ENCODE measurements at places on chromosomes 2 and 18. TPM values are rescaled to one million over a fixed set of nuclear protein-coding genes. Genes with fewer than 3 reads are reported as not detected.
A peak's percentile ranks its signal among the peaks of the same experiment; 100 is the strongest.

DNA sequence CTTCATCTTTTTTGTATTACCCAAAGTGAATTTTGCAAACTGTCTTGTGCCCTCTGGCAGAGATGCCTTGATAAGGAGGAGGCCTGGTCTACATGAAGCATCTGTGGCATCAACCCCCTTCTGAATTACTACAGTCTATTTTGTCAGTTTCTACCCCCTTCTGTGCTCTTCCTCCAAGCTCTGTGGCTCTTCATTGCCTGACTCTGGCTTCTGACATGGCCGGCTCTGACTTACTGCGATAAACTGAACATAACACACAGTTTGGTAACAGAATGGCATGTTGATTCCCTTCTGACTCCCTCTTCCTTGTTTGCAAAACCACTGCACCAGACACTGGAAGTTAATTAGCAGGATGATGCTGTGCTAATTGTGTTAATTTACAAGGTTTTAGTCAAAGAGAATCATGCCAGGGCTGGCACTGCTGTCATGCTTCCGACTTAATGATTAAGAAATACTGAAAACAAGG lies 122.5 kb downstream of the FIGN start:
- DNase-seq, result no peak

GRCh38 chr18:51066273-51066672 lies 36.3 kb downstream of the SMAD4 start:
- no peak for DNase-seq

GRCh38 chr2:113219889-113220641 lies 46.3 kb downstream of the PSD4 start:
- peak; percentile 82 for DNase-seq

The CABYR gene
- total RNA-seq, result 3.0 TPM

GRCh38 chr2:227310756-227311110 lies 14.3 kb upstream of the MFF start:
- no peak for DNase-seq

The E2F6 gene
- 9.0 TPM for total RNA-seq

The SH3RF3 gene
- total RNA-seq, result 11.5 TPM

GRCh38 chr2:85753525-85754312 lies at the start of gene ATOH8:
TSS of gene ATOH8 (plus strand) at chr2:85753991. CDS start at chr2:85754190, 199 bp downstream.
- peak; percentile 66 for DNase-seq

- DNase-seq, result no peak
Measured at GRCh38 chr2:96758987-96759386, 1.7 kb upstream of the CNNM4 start.

GRCh38 chr2:168060986-168061750 lies 186.2 kb downstream of the STK39 start:
- no peak for DNase-seq

DNA sequence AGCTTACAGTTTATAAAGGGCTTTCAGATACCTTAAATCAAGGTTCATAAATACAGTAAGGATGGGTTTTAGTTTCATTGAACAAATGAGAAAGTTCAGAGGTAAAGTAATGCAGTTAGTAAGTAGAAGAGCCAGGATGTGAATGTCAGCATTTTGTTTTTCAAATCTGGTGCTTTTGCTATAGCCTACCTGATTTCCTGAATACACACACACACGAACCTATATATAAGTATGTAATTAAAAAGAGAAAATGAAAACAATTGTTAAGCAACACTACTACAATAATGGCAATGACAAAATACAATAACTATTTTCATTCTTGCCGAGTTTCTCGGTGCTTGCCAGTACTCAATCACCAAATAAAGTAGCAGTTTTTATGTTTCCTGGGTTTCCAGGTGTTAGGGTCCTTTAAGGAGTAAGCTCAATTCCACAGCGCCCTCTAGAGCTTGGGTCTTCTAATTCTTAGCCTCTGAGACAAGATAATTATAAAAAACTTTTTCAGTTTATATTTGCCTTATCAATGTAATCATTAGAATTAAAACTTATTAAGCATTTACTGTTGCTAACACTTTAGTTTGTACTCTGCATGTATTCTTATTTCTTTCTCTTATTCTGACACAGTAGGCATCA lies 512.9 kb upstream of the ACVR2A start:
- DNase-seq, result no peak

The TCF7L1 gene
- total RNA-seq, result 7.6 TPM

- no peak for DNase-seq
Measured at GRCh38 chr2:150296770-150297546, 190.5 kb downstream of the RND3 start.

The MBD2 gene
- 71.6 TPM for total RNA-seq

The KIAA2012 gene
- total RNA-seq, result not detected

DNA sequence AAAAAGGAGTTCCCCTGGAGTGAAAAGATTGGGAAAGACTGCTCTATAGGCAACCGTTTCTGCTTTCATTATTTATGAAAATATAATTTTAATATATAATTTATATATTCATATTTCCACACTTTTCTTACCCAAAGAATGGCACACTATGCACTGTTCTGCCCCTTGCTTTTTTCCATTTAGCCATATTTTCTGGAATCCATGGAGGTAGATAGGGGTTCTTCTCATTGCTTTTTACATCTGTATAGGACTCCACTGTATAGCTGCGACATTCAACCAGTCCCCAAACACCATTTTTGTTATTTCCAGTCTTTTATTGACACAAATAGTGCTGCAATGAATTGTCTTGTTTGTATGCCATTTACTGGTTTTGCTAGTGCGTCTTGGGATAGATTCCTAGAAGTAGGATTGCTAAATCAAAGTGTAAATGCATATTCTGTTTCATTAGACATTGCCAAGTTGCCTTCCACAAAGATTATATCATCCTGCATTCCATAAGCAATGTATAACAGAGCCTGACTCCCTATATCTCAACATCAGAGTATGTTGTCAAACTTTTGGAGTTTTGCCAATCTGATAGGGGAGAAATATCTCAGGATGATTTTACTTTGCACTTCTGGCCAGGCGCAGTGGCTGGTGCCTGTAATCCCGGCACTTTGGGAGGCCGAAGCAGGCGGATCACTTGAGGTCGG lies 26.6 kb upstream of the TCF7L1 start:
- no peak for DNase-seq

- no peak for DNase-seq
Measured at GRCh38 chr2:232239951-232240681, 138.4 kb upstream of the ALPP start.

- no peak for DNase-seq
Measured at GRCh38 chr2:3630631-3631030, 27.4 kb upstream of the ALLC start.

DNA sequence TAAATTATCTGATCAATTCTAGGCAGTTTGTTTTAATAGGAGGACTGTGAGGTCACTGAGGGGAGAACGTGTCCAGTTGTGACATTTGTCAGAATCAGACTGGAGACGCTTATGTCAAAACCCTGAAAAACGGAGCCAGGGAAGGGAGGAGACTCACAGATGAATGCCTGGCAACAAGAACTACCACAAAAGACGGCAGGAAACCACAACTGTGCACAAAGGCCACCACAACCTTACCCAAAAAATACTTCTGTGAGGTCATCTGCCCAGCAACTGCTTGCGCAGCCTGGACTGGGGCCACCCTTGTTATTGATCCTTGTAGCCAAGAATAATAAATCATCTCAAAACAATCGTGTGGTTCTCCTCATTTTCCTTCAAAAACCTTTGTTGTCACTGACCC lies 173.0 kb upstream of the ALKAL2 start:
- DNase-seq, result no peak

The GRB14 gene
- total RNA-seq, result 2.5 TPM

- DNase-seq, result peak; percentile 7
Measured at GRCh38 chr2:72147303-72147971, at the start of gene CYP26B1. TSS of gene CYP26B1 (minus strand) at chr2:72147862. CDS start at chr2:72147834, 28 bp downstream.

DNA sequence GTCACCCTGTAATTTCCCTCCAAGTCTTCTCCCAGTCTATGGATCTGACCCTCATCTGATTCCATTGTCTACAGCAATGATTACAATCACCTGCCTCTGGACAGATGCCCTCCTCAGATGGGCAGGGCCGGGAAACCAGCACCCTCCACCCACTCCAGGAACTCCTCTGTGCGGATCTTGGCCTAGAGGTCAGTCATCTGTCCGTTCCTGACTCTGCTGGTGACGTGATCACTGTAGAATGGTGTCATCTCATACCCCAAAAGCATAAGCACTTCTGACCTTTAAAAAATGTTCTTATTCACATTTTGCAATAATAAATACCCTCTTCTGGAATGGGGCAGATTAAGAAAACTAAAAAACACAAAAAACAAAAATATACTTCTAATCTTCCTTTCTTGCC lies 29.5 kb upstream of the BZW1 start:
- DNase-seq, result no peak

- DNase-seq, result no peak
Measured at GRCh38 chr2:120257522-120257921, 4.9 kb downstream of the RALB start.

- DNase-seq, result no peak
Measured at GRCh38 chr2:99675130-99675661, 185.4 kb upstream of the REV1 start.

DNA sequence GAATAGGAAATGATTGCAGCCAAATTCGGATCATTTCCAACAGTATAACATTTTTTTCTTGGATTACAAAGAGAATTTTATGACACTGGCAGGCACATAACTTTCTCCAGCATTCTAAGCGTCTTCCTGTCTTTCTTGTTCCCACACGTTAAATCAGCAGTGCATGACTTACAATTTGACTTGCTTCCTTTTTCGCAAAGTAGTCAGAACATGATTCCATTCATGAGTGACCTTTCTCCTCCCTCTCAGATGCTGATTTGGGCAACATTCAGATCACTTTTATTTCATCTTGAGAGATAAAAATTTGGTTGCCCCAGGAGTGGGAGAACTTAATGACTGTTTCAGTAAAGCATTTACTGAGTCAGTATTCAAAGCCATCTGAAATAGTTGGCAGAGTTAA lies 858.7 kb upstream of the ACVR2A start:
- no peak for DNase-seq

The RBM44 gene
- total RNA-seq, result 0.55 TPM

DNA sequence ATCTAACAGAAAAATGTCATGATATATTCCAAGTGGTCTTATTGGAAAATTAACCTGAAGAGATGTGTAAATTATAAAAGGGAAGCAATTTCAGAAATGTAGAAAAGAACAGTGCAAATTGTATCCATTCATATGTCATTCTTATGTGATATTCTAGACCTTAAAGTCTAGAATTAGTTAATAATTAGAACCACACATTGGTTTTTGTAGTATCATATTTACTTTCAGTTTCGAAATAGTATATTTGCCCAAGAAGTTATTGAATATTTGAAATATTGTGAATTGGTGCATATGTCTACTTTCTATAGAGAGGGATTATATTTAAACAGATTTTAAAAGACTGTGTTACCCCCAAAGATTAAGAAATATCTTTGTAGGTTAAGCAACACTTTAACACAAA lies 1348.6 kb upstream of the ACVR2A start:
- DNase-seq, result no peak

DNA sequence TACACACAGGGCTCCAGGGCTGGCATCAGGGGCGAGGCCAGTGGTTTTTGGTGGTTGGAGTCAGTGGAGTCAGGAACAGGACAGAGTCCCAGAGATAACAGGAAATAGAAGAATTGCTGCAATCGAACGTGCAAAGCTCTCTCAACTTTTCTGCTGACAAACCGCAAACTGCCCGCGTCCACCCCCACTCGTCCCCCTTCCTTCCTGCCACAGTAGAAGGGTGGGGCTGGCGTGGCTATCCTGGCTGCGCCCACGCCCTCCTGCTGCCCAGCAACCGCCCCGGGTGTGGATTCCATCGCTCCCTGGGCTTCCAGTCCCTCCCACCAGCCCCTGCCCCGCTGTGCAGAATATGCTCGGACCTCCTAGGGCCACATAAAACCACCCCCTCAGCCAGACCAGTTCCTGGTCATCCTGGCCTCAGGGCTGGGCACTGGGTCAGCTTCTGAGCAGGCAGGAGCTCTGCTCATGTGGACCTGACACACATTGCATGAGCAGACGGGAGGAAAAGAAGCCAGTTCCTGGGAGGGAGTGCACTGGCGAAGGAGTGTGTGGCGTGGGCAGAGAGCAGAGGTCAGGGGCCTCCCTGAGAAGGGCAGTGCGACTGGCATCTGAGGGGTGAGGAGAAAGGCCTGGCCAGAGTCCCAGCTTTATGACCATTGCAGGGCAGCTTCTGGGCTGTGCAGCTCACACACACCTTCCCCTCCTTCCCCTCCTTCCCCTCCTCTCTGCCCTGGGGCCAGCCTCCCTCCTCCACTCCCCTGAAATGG lies 85.4 kb upstream of the ATG16L1 start:
- peak; percentile 42 for DNase-seq

The CRACDL gene
- total RNA-seq, result 18.4 TPM

GRCh38 chr2:4499316-4500030 lies 796.1 kb downstream of the DCDC2C start:
- no peak for DNase-seq

GRCh38 chr2:190357600-190357999 lies 14.2 kb downstream of the INPP1 start:
- no peak for DNase-seq

The ZAP70 gene
- total RNA-seq, result 12.6 TPM

The TTR gene
- 159 TPM for total RNA-seq

The HOXD9 gene
- 0.66 TPM for total RNA-seq

GRCh38 chr2:48220501-48220900 lies 309.5 kb upstream of the STON1 start:
- no peak for DNase-seq

The MARCHF7 gene
- 57.1 TPM for total RNA-seq

The KIF1A gene
- total RNA-seq, result 1.6 TPM

GRCh38 chr18:46299465-46300008 lies 195.4 kb downstream of the HAUS1 start:
- no peak for DNase-seq

DNA sequence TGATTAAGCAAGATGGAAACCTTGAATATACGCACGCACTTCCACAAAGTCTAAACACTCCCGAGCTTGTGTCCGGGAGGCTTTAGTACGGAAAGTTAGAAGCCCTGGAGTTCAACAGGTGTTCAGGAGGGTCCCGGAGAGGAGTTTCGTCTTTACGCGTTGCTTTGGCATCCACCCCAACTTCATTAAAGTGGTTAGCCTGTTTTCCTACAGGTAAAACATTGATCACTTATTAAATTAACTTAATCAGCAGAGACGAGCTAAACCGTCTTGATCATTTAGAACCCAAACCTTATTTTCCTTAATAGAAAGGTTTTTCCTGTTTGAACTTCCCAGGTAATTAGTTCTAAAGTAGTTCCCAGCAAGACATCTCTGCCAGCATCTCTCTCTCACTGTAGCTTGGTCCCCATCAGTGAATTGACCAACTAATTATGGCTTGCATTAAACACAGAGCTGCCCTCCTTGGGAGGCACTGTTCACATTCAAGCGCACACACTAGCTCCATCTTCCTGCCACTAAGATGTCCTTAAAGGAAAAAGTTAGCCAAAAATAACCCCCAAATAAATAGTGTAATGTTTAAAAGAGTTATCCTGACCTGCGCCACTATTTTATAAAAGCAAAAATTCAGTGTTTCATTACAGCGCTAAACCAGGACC lies 1.4 kb downstream of the NPAS2 start:
- no peak for DNase-seq

The PPP1R1C gene
- 8.8 TPM for total RNA-seq

Measured in mucosa of gallbladder (tissue), 1 donor.